ENCODE measurements at places on chromosomes 6 and 20.

- no peak for DNase-seq
Measured at GRCh38 chr6:95819939-95820338, 195.8 kb upstream of the FUT9 start.

DNA sequence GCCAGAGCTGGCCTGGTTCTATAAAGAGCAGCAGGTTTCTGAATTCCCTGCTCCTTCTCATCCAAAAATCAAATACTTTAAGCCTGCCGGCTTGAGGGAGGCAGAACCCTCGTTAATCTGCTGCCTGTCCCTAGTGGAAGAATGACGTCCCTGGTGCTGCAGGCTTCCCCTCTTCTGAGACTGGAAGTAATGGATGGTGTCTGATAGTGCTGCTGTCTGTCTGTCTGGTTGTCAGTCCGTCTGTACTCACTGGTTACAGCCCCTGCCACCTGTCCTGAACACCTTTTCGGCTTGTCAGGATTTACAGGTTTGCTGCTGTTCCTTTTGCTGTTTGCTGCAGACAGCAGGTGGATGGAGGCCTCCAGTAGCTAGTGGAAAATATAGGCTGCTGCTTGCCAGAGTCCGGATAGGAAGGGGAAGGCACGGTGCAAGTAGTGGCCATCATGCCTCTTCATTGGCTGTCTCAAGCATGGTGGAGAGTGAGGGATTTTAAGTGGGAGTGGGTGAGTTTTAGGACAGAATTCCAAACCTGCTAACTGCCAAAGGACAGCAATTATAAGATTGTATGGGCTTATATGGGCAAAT lies 2.5 kb downstream of the RIMS1 start:
- no peak for DNase-seq

- no peak for DNase-seq
Measured at GRCh38 chr6:62640749-62641148, 354.7 kb upstream of the KHDRBS2 start.

DNA sequence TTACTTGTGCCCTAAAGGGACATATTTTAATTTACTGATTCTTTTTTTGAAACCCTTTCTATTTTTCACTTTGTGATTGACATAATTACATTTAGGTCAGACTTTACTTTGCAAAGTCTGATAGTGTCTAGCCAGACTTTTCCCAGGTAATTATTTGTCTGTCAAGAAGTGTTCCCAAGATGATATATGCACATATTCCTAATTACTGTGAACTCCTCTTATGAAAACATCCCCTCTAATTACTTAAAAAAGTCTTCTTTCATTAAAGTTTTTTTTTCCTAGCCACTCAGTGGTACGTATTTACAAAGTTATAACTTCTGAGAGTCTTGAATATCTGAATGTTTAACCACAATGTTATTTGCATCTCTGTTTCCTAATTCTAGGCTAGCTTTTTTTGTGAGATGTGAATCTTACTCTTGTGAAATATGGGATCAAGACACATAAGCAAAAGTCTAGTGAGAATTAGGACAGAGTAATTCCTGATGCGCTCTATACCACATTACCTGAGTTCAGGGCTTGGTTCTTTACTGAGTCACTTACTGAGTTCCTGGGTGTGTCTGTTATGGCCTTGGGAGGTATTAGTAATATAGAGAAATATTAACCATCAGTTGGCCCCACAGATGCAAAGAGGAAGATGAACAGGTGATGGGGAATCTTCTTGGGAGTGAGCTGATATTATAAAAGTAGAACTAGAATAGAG lies 27.9 kb downstream of the FAM83B start:
- DNase-seq, result peak; percentile 72

- no peak for DNase-seq
Measured at GRCh38 chr6:163147994-163148393, 266.5 kb upstream of the QKI start.

- no peak for DNase-seq
Measured at GRCh38 chr6:3530515-3530914, 73.7 kb upstream of the SLC22A23 start.

- DNase-seq, result no peak
Measured at GRCh38 chr6:159044899-159045727, at the start of gene TAGAP. TAGAP (minus strand) TSS chr6:159044991; CDS start chr6:159044146, 845 bp downstream.

GRCh38 chr6:19983374-19983773 lies 146.2 kb downstream of the ID4 start:
- DNase-seq, result no peak

GRCh38 chr6:158047127-158047518 lies 65.5 kb downstream of the SYNJ2 start:
- no peak for DNase-seq

- DNase-seq, result no peak
Measured at GRCh38 chr6:74731204-74731603, 474.6 kb downstream of the COL12A1 start.

GRCh38 chr6:42179945-42180313 lies 6.8 kb downstream of the GUCA1A start:
- no peak for DNase-seq

- DNase-seq, result no peak
Measured at GRCh38 chr20:8299921-8300320, 167.9 kb downstream of the PLCB1 start.

GRCh38 chr6:4814212-4814611 lies 38.0 kb downstream of the CDYL start:
- no peak for DNase-seq

- no peak for DNase-seq
Measured at GRCh38 chr20:36975099-36975818, 23.8 kb upstream of the SAMHD1 start.

GRCh38 chr6:88248709-88249321 lies 82.7 kb upstream of the CNR1 start:
- DNase-seq, result no peak

- DNase-seq, result no peak
Measured at GRCh38 chr20:63100174-63100925, 93.6 kb upstream of the BHLHE23 start.

DNA sequence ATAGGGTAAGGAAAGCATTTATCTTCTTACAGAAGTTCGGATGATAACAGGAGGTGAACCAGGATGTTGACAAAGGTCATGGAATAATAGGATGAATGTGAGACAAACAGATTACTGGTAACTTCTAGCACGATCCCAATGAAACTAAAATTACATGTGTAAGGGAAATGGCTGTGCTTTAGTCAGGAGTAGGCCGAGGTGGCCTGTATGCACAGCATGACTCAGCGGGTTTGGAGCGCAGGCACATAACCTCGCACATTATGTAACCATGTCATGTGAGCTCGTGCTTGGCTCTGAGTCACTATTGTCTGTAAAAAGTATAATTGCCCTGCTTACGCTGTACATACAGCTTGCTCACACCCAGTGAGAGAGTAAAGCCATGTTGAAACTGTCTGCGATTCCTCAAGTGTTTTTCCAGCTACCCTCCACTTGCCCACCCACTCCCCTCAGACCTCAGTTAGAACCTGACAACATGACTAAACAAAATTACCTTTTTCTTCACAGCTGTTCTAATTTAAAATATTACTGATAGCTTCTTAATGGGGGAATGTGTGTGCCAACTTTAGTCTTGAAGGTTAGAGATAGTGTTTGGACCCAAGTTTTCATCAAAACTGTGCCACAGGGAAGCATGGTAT lies 8.2 kb downstream of the CYB5R4 start:
- peak; percentile 21 for DNase-seq

- DNase-seq, result no peak
Measured at GRCh38 chr6:150767571-150768018, 97.9 kb upstream of the MTHFD1L start.

DNA sequence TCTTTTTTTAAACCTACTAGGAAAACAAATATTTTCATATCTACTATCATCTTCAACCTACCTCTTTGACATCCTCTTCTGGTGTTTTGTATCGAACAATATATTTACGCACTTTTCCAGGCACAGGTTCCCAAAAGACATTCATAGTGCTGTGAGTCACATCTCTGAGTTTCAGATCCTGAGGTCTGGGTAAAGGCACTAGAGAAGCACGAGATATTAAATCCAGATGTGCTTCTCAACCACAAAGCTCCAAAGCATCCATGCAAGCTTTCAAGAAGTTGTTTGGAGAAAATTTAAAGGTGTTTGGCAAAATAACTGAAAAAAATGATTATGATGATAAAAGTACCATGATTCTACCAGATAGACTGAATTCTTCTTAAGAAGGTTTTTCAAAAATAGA lies 62.7 kb downstream of the COL12A1 start:
- no peak for DNase-seq

DNA sequence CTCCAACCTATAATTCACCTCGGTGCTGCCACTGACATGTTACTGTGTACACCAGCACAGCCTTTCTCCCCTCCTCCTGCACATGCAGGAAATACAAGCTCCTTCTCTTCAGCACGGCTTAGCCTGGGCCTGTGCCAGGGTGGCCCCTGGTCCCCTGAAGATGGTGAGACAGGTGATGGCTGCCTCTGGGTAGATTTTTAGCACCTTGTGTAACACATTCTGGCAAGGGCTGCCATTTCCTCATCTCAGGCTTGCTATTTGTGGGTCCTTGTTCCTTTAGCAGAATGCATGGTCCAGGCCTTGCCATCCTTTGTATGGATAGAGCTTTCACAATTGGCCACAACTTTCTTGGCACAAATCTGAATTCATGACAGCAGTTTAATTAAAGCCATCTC lies 151.3 kb downstream of the CDC5L start:
- DNase-seq, result no peak

- no peak for DNase-seq
Measured at GRCh38 chr6:700490-700889, 7.6 kb upstream of the EXOC2 start.

GRCh38 chr6:13432526-13433184 lies 54.7 kb downstream of the GFOD1 start:
- DNase-seq, result no peak

- no peak for DNase-seq
Measured at GRCh38 chr6:104855507-104855906, 4.2 kb downstream of the HACE1 start.

- no peak for DNase-seq
Measured at GRCh38 chr6:43492673-43493072, 15.3 kb downstream of the TJAP1 start.

DNA sequence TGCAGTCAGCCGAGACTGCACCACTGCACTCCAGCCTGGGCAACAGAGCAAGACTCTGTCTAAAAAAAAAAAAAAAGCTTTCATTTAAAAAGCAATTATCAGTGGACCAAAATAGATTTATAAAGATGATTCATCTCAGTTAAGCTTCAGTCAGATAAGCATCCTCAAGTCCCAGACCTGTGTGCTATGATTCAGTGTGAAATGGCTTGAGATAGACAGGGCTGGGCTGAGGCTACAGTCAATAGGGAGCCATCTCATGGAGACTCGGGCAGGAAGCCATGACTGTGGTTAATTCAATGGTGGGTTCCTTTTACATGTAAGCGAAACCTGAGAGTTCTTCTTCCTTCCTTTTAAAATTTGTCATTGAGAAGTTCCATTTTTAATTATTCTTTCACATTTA lies 276.0 kb downstream of the TFAP2A start:
- no peak for DNase-seq

GRCh38 chr6:5855787-5856470 lies 150.8 kb downstream of the NRN1 start:
- no peak for DNase-seq

DNA sequence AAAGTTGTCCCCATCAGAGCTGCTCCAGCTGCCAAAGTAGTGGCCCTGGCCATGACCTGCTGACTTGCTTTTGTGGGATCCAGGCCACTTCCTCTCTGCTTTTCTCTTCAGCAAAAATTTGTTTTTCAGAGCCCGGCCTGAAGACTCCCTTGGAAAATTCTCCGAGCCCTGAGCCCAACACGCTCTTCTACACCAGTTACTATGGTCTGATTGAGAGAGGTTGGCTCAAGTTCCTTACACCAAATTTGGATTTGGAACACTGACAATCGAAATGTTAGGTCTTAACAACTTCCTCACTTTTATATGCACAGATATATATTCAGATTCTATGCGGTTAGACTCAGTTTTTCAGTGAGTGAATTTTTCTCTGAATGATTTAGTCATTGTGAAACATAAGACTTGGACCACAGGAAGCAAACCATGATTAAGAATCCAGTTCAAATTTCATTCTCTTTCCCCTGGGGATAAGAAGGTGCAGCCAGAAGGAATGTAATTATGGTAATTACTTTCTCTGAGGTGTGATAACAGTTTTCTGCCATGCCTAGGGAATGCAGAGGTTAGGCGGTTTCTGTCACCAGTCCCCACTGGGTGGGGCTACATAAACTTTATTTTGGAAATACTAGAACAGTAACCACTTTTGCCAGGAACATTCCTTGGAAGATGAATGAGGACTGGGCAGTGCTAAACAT lies 365.2 kb downstream of the SYNE1 start:
- no peak for DNase-seq

DNA sequence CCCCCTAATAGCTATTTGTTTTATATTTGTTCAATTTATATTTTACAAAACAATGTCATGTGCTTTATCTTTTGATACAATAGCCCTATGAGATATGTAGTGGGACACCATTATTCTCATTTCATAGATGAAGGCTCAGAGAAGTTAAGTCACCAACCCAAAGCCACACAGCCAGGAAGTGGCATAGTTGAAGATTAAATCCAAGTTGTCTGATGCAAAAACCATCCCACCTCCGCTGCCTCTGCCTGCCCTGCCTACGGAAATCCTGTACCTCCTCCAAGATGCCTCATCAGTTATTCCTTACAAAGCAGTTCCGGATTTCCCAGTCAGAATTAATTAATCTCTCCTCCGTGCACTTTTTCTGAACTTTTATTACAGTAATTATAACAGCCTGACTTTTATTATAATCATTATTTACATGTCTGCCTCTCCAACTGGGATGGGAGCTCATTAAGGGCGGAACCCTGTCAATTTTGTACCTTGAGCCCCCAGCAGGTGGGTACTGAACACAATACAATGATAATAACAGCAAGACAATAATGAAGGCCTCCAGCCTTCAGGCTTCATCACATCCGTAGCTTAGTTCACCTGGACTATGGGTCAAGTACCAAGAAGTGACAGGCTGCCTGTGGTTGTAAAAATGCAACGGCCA lies 54.7 kb downstream of the LRFN2 start:
- DNase-seq, result no peak

DNA sequence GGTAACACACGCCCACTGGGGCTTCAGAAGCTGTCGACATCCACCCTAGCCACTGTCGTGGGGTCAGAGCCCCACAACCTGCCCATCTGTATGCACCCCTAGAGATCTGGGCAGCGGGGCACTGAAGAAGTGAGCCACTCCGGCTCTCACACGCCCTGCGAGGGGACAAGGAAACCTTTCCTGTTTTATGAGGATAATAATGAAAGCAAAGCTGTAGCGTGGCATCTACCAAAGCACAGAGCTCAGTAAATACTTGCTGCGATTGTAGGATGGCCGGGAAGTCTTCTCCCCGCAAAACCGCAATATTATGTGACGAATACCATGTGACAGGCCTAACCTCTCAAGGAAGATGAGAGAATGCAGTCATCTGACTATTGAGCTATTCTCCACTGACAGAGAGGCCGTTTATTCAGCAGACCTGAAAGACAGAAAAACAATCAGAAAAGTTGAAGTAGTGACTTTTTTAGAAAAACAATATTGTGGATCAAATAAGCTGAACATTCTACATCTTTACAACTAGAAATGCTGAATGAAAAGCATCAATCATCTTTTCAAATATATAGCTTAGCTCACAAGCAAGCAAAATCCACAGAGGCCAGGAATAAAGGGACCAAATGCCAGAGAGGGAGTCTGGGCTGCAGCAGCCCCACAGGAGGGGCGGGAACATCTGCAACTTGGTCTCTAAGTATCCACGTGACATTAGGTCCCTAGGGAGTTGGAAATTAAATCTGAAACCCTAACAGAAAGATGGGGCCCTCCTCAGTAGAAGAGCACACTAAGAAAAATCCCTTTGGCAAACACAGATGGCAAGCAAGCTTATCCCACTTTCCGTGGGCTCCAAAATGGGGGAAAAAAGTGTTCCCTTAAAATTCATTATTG lies 207.8 kb downstream of the TTLL2 start:
- DNase-seq, result no peak
